Fibroblast of pulmonary artery (primary cell): ENCODE measurements at places on chromosomes 4 and X.

DNA sequence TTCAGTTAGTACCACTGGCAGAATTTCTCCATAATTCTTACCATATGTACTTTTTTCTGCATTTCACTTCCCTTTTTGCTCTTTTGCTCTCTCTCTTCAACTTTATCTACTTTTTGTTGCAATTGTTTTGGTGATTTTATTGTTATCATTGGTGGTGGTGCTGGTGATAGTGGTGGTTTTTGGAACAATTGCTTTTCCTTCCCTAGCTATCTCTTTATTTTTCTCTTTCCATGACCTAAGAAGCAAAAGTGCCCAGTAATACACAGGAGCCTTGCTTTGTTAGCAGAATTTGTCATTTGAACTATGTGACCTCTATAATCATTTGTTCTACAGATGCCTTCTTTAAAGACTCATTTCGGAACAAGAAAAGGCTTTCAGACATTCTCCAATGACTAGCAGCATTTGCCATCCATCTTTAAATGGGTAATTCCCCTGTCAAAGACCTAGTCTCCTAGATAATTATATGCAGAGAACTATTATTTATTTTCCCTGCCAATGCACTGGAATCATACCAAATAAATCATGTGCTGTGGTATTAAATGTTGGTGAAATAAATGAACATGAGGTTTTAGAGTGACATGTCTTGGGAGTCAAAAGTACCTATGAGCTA is 154.5 kb downstream of the GASK1B start:
- peak; percentile 36 for DNase-seq

- peak; percentile 5 for DNase-seq
These were observed 31.1 kb downstream of the ZCCHC4 start for GRCh38 chr4:25343671-25344070.

DNA sequence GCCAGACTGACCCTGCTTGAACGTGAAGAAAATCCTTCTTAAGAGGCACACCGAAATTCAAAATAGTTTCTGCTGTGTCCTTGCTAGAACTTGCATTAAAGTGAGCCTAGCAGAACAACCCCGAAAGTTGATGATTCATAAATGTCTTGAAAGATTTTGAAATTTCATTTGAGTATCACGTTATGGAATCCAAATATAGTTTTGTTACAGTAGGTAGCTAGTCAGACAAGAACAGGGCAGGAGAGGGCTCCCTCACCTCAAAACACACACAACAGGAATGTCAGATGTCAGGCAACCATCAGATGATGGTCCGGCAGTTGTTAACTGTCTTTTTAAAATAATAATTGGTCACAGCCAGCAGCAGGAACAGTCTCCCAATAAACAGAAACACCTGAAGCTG is 259.6 kb upstream of the GNPDA2 start:
- no peak for DNase-seq

DNA sequence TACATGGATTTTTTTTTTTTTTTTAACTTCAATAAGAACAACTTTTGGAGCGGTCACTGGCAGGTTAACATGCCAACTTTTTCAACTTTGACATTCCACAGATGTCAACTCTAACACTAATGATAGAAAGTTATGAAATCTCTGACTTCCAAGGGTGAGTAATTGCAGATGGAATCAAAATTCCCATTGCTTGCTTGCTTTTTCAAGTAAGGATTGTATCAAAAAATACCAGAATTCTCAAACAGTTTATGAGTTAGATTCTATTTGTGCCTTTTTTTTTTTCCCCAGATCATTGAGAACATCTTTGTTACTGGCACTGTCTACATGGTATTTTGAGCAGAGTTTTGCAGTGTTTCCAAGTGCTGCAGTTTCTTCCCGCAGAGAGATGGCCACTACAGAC is 50.3 kb upstream of the OTUD4 start:
- peak; percentile 76 for DNase-seq

- DNase-seq: no peak
These were observed 35.7 kb downstream of the PACRGL start for GRCh38 chr4:20735931-20736330.
